Neuronal stem cell (in vitro differentiated cells): ENCODE measurements at places on chromosomes 6 and 20.

DNA sequence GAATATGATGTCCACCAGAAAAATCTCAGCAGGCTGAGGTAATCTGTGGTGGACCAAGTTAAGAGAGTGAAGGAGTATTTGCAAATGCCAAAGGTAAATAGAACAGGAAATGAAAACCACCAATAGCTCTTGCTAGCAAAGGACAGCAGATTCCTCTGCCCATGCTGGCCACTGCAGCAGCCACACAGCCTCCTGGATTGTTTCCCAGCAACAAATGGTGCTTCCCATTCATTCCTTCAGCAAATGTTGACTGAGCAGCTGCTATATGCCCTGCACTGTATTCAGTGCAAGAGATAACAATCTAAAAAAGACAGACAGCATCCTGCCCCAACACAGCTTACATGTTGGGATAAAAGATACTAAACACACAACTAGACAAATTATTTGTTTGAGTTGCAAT is 11.0 kb downstream of the ROS1 start:
- H3K36me3 ChIP-seq: no peaks in the 10 kb centered on the region
- H3K4me3 ChIP-seq: no peak overlapping the region
- DNase-seq: no peak
- H3K27me3 ChIP-seq: no peaks in the 10 kb centered on the region
- no peaks in the 10 kb centered on the region for H3K4me1 ChIP-seq

- no peak overlapping the region for H3K4me3 ChIP-seq
- no peaks in the 10 kb centered on the region for H3K27me3 ChIP-seq
- no peak for DNase-seq
- H3K27ac ChIP-seq: no peak overlapping the region
- H3K4me1 ChIP-seq: no peaks in the 10 kb centered on the region
Measured at GRCh38 chr6:13454286-13455221, 32.8 kb downstream of the GFOD1 start.

DNA sequence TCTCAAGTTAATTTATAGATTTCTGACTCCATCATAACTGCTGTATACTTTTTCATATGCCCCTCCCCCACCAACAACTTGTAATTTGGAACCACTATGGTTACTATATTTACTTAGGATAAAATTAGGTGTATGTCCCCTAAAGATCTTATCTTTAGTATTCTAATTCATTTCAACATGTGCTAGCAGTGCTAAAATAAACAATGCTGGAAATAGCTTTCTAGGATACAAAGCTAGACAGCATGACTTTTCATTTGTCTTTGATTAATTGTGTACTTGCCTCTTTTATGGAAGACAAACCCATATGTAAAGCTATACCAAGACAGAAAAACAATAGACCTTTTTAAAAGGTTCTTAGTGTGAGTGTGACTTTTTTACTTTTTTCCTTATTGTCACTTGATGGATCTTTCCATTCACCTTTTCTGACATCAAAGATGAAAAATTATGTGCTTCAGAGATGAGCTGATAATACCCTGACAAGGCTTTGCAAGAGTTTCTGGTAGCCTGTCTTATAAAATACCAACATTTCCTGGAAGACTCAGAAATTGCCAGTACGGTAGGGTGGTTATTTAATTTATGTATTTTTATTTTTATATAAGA is 31.2 kb upstream of the POPDC3 start:
- H3K27me3 ChIP-seq: no peaks in the 10 kb centered on the region
- DNase-seq: no peak
- H3K4me3 ChIP-seq: no peak overlapping the region
- H3K36me3 ChIP-seq: no peaks in the 10 kb centered on the region
- no peak overlapping the region for H3K27ac ChIP-seq
- no peaks in the 10 kb centered on the region for H3K4me1 ChIP-seq

GRCh38 chr6:116564311-116564710 is 7.0 kb upstream of the RWDD1 start:
- H3K27ac ChIP-seq: no peak overlapping the region
- no peaks in the 10 kb centered on the region for H3K4me1 ChIP-seq
- no peak overlapping the region for H3K4me3 ChIP-seq
- H3K36me3 ChIP-seq: no peaks in the 10 kb centered on the region
- no peak for DNase-seq
- H3K27me3 ChIP-seq: no peaks in the 10 kb centered on the region

- no peaks in the 10 kb centered on the region for H3K4me1 ChIP-seq
- H3K4me3 ChIP-seq: peak overlapping the region; percentile 89
- H3K36me3 ChIP-seq: no peaks in the 10 kb centered on the region
- peaks cover 3% of the 10 kb centered on the region for H3K27me3 ChIP-seq
Measured at GRCh38 chr6:125957845-125958244, 1.3 kb downstream of the HINT3 start.

DNA sequence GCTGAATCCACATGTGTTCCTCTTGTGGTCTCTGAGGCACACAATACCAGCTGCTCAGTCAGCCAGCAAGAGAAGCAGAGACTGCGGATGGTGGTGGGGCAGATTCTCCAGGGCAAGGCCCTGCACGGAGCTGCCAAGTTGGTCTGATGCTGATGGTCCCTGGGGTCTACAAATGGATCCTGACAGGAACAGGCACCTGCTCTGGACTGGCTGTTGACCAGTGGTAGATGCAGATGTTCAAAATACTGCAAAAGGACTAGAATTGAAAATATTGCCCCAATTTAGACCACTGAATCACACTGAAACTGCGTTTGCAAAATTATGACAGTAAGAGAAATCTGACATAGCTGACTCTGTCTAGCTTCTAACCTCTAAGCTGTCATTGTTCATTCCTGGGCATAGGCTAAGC is 29.6 kb upstream of the TUBB2A start:
- no peaks in the 10 kb centered on the region for H3K36me3 ChIP-seq
- no peak overlapping the region for H3K4me3 ChIP-seq
- no peaks in the 10 kb centered on the region for H3K4me1 ChIP-seq
- no peaks in the 10 kb centered on the region for H3K27me3 ChIP-seq
- DNase-seq: no peak
- H3K27ac ChIP-seq: no peak overlapping the region

GRCh38 chr6:32291543-32291942 is 67.7 kb upstream of the NOTCH4 start:
- no peak overlapping the region for H3K4me3 ChIP-seq
- H3K27ac ChIP-seq: no peak overlapping the region
- no peak for DNase-seq
- H3K4me1 ChIP-seq: no peaks in the 10 kb centered on the region
- H3K27me3 ChIP-seq: no peaks in the 10 kb centered on the region
- H3K36me3 ChIP-seq: no peaks in the 10 kb centered on the region

GRCh38 chr6:12178521-12178920 is 111.6 kb upstream of the EDN1 start:
- DNase-seq: no peak
- H3K4me3 ChIP-seq: no peak overlapping the region
- no peaks in the 10 kb centered on the region for H3K36me3 ChIP-seq
- peaks cover 2% of the 10 kb centered on the region for H3K4me1 ChIP-seq
- H3K27me3 ChIP-seq: no peaks in the 10 kb centered on the region
- no peak overlapping the region for H3K27ac ChIP-seq

DNA sequence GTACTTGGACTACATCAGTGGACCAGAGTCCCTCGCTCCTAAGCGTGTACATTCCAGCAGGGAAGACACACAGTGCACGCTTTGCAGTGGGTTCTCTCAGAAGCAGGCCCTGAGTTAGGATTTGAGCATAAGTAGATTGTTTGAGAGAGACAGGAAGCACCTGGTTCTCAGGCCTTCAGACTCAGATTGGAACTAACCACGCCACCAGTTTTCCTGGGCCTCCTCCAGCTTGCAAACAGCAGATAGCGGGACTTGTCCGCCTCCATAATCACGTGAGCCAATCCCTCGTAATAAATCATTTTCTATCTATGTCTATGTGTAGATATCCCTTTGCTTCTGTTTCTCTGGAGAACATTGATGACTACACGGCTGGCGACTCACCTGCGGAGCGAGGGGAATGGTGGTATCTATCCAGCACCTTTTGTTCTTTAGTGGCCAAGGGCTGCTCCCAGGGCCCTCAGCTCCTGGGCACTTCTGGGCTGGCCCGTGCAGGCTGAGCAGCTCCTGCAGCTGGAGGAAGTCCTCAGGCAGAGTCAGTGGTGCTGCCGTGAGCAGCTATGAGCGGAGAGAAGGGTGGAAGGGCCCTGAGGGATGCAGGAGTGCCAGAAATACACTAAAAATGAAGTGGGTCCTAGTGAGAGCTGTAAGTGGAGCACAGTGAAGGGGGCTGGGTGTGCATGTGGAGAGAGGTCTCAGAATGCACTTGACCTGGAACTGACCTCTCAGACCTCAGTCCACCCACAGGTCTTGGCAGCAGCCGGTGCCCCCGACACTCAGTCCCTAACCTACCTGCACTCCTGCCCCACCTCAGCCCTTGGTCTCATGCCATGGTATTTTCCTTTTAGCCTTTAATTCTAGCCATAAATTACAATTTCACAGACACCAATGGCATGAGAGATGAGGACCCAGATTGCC is 76.9 kb downstream of the STK35 start:
- no peaks in the 10 kb centered on the region for H3K36me3 ChIP-seq
- H3K4me3 ChIP-seq: no peak overlapping the region
- no peaks in the 10 kb centered on the region for H3K4me1 ChIP-seq
- no peak for DNase-seq
- no peak overlapping the region for H3K27ac ChIP-seq

GRCh38 chr20:63080811-63081210 is 74.0 kb upstream of the BHLHE23 start:
- H3K27me3 ChIP-seq: peaks cover 43% of the 10 kb centered on the region
- no peak overlapping the region for H3K27ac ChIP-seq
- no peak overlapping the region for H3K4me3 ChIP-seq
- H3K4me1 ChIP-seq: no peaks in the 10 kb centered on the region
- DNase-seq: no peak
- no peaks in the 10 kb centered on the region for H3K36me3 ChIP-seq

DNA sequence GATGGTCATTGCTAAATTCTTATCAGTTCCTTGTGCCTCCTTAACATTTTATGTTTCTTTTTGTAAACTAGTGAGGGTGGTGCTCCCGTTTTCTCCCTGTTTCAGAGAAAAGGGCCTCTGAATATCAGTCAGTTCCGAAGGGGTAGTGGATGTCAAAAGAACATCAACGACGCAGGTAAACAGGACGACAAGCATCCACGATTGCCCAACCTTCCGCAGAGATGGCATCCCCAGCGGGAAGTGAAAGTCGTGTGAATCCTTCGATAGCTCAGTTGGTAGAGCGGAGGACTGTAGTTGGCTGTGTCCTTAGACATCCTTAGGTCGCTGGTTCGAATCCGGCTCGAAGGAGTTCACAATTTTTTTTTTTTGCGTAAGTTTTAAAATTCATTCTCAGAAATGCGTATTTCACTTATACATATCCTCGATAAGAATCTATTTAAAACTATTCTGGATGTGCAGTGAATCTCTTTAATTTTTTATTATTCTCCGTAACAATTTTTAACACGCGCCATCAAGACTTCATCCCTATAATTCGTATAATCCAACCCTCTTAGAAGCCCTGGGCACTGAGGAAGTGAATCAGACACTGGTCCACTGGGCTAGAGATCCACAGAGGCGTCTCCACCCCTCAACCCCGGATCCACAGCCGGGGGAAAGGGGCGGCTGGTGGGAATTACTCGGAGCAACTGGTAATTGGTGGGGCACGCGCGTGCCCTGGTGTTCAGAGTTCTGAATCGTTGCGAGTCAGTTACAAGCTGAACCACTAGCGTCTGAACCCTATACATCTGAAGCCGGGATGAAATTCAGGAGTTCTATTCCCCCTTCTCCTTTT is 27.9 kb upstream of the ABT1 start:
- H3K4me1 ChIP-seq: no peaks in the 10 kb centered on the region
- H3K36me3 ChIP-seq: no peaks in the 10 kb centered on the region

DNA sequence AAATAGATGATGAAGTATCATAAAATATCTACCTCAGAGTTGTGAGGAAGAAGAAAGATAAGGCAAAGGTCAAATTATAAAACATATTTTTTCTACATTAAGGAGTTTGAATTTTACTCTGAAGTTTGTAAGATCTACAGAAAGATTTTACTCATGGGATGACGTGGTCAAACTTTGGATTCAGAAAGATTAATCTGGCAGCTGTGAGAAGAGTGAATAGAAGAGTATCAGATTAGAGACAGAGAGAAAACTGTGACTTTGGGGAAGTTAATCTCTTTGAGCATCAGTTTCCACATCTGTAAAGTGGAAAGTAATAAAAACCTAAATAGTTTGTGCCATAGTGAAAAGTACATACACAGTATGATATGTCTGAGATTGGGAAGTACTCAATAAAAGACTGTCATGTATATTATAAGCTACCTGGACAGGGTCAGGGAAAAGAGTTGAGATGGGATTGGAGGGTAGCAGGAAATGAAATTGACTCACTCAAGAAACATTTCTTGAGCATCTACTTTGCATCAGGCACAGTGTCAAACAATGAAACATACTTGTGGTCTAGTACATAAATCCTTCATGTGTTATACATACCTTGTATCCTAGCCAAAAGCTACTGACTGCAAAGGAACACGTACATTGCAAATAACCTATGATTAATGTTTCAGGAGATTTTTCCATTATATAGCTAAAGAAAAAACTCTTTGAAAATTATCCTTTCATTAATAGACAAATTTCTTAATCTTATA is 222.1 kb downstream of the TMEM200A start:
- H3K27me3 ChIP-seq: no peaks in the 10 kb centered on the region
- DNase-seq: no peak
- H3K27ac ChIP-seq: no peak overlapping the region
- no peaks in the 10 kb centered on the region for H3K36me3 ChIP-seq

DNA sequence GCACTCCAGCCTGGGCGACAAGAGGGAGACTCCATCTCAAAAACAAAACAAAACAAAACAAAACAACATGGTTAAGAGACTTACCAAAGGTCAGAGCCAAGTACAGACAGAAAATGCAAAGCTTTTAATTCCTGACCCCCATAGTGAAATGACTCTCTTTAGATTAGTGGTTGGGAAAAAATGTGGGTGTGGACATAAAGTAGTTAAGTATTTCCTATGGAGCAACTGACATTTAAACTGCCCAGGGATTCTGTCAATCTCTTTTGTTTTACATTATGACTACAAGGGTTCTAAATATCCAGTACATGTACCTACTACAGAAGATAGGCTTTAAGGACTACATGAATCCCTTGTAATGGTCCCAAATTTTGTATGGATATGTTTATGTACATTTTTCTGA is 75.1 kb downstream of the IRAK1BP1 start:
- peaks cover 9% of the 10 kb centered on the region for H3K36me3 ChIP-seq
- DNase-seq: no peak
- no peak overlapping the region for H3K4me3 ChIP-seq
- H3K27me3 ChIP-seq: no peaks in the 10 kb centered on the region

GRCh38 chr6:113870917-113871316 is 13.8 kb downstream of the MARCKS start:
- H3K27me3 ChIP-seq: no peaks in the 10 kb centered on the region
- DNase-seq: no peak
- no peaks in the 10 kb centered on the region for H3K36me3 ChIP-seq
- H3K4me1 ChIP-seq: peaks cover 4% of the 10 kb centered on the region
